ENCODE measurements at places on chromosomes 12 and 14. TPM values are rescaled to one million over a fixed set of nuclear protein-coding genes. Genes with fewer than 3 reads are reported as not detected.
A peak's percentile ranks its signal among the peaks of the same experiment; 100 is the strongest.

The C12orf42 gene
- polyA plus RNA-seq = 31.3 TPM

DNA sequence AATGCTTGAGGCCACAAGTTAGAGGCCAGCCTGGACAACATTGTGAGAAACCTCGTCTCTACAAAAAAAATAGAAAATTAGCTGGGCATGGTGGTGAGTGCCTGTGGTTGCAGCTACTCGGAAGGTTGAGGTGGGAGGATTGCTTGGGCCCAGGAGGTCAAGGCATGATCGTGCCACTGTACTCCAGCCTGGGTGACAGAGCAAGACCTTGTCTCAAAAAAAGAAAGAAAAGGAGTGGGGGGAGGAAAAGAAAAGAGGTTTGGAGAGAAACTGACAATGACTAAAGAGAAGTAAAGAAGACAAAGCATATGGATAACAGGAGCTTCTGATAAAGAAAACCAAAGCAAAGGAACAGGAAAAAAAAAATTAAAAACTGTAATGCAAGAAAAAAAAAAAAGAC is 37.4 kb upstream of the SELPLG start:
- DNase-seq = no peak

DNA sequence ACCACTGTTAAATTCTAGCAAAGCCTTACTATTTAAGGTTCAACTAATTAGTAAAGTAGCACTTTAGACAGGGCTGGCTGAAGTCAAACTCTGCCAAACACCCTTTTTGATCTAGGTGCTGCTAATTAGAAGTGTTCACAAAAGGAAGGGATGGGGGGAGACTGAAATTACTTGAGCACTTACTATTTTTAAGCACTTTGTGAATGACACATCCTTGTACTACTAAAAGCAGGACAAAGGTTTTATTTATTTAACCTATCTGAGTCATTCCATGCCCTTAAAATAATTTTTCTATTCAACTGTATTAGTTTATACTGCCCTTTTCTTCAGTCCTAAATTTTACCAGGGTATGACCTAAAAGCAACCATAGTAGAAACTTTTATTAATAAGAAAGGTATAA is 20.1 kb downstream of the MBIP start:
- no peak for DNase-seq

The GAS2L3 gene
- polyA plus RNA-seq = not detected

DNA sequence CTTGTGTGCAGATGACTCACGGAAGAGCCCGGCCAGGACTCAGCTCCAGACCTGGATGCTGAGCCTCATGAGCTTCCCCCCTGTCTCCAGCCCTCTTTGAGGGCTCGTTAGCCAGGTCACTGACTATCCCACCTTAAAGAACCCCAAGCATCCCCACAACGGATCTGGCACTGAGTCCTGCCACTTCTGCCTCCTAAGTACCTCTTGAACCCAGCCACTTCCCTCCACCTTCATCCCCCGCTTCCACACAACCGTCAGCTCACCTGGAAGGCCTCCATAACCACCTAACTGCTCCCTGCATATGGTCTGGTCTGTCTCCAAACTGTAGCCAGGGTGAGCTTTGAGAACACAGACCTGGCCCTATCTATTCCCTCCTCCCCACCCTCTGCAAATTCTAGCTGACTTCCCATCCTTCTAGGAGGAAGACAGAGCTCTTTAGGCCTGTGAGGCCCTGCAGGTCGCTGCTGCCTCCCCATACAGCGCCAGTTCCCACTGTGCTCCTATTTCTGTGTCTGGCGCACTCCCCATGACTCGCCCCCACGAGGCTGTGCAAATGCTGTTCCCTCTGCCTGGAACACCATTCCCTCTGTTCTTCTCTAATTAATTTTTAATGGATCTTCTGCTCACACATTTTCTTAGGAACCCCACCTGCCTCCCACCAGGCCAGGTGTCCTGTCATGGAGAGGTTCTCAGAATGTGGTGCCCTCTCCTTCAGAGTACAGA is 2.9 kb upstream of the HSP90AA1 start:
- DNase-seq = no peak

DNA sequence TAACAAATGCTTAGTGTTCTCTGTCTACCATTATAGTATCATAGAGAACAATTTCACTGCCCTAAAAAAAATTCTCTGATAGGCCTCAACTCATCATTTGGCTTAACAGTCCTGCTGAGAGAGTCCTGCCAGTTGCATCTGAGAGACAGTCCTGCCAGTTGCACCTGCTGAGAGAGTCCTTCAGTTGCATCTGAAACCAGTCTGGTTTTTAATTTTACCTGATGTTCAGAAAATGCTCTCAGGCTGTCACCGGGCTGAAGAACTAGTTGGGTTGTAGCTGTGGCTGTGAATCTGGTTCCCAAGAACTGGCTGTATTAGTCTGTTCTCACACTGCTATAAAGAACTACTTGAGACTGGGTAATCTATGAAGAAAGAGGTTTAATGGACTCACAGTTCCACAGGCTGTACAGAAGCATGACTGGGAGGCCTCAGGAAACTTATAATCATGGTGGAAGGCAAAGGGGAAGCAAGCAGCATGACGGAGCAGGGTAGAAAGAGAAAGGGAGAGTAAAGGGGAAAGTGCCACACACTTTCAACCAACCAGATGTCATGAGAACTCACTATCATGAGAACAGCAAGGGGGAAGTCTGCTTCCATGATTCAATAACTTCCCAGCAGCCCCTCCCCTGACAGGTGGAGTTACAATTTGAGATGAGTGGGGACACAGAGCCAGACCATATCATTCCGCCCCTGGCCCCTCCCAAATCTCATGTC is 51.6 kb downstream of the PRKCH start:
- DNase-seq = no peak

GRCh38 chr12:115323223-115323905 is 639.4 kb upstream of the TBX3 start:
- DNase-seq = no peak

The CCDC85C gene
- 0.05 TPM for polyA plus RNA-seq

GRCh38 chr14:94770251-94770749 is 387 bp upstream of the GSC start:
- no peak for DNase-seq

DNA sequence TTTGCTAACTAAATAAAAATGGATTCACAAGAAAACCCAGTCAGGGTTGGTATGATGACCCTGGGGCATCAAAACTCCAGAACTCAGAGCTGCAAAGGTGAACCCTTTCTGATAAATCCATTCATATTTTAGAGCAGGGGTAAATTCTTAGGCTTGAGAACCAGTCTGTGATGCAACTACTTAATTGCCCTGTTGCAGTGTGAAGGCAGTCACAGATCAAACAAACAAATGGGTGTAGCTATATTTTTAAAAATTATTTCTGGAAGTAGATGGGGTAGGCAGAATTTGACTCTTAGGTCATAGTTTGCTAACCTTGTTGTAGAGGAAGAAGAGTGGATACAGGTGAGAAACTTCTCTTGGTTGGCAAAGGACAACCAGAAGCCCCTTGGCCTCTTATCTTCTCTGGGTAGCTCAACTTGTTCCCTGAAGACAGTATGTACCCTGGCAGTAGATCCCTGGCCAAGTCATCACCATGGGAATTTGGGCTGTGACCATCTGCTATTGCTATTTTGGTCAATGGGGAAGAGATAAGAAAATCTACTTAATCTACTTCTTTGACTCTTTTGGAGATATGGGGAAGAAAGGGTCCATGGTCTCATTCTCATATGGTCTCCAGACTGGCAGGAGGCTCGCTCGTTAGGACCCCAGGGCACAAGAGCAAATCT is 216.1 kb downstream of the PPM1H start:
- DNase-seq = no peak

The CCDC196 gene
- polyA plus RNA-seq = not detected

DNA sequence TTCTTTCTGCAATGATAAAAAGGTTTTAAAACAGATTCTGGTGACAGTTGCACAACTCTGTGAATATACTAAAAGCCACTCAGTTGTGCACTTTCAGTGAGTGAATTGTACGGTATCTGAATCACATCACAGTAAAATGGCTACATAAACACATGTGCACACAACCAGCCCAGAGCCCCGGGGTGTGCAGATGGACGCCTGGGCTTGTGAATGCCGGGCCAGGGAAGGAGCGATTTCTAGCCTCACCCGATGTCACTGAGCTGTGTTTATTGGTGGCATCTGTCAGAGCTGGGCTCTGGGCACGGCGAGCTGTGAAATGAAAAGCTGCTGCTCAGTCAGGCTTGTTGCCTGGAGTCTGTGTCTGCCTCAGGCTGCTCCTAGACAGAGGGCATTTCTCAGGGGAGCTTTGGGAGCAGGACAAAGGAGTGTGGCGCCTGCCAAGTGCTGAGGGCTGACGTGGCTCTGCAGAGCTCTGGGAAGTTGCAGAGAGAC is 25.9 kb downstream of the RHOF start:
- DNase-seq = no peak

GRCh38 chr14:34059925-34060650 is 109.2 kb upstream of the EGLN3 start:
- peak; percentile 13 for DNase-seq

The OXA1L gene
- polyA plus RNA-seq = 72.1 TPM

DNA sequence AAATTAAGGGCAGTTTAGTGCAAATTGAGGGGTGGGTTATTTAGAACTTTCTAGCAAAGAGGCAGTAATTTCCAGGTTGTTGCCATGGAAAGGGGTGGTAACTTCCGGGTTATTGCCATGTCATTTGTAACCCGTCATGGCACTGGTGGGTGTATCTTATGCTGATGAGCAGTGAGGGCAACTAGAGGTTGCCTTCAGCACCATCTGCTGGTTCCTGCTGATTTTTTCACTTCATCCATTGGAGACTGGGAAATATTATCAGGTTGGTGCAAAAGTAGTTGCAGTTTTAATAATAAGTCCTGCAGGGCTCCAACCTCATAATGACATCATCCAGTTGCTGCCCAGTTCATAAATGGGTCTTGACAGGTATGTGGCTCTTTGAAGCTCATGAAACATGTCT is 24.4 kb upstream of the SERPINA4 start:
- no peak for DNase-seq

The ZDHHC22 gene
- not detected for polyA plus RNA-seq

DNA sequence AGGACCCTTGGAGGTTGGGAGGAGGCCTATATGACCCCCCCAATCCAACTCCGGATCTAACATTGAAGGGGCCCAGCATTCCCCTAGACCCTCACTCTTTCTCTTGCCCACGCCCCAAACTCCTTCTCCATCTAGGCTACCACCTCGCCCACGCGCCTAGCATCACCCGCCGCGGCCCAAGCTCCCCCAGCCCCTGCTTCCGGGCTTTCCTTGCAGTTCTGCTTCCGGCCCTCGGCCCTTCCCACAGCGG is 445 bp downstream of the CERS5 start:
- DNase-seq = no peak

DNA sequence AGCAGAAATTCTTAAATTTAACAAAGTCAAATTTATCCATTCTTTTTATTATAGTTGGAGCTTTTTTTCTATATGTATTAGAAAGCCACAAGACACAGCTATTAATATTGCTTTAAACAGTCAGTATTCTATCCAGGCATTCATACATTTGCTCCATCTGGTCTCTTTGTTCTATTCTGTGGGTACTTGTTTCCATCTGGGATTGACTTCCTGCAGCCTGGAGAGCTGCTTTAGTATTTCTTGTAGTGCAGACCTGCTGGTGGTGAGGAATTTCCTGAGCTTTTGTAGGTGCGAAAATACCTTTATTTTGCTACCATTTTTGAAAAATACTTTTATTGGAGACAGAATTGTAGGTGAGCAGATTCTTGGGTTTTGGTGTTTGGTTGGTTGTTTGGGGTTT is 29.0 kb downstream of the CCDC60 start:
- no peak for DNase-seq

GRCh38 chr14:64722842-64723447 is 18.7 kb downstream of the PLEKHG3 start:
- DNase-seq = no peak

GRCh38 chr12:58893495-58893894 is 26.8 kb downstream of the LRIG3 start:
- DNase-seq = no peak

- DNase-seq = peak; percentile 91
These were observed 6.2 kb downstream of the MAP3K12 start for GRCh38 chr12:53492830-53493609.

The CRIP2 gene
- 15.1 TPM for polyA plus RNA-seq

- DNase-seq = no peak
These were observed 80.0 kb downstream of the ACTN1 start for GRCh38 chr14:68899033-68899603.

The KRT78 gene
- not detected for polyA plus RNA-seq

DNA sequence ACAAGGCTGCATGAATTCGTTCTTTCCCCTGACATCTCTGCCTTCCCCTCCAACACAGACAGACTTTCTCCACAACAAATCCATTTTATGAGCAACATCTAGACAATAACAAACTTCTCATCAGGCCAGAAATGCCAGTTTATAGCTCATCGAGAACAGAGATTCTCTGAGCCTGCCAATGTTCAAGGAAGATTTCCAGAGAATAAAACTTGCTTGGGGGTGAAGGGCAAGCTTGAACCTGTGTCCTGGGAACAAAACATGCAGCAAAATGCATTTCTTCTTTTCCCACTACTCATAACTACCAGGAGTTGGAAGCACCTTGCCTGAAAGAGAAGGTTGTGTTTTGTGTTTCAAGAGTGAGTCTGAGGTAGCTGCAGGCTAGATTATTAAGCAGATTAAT is 6.8 kb downstream of the MAP1LC3B2 start:
- DNase-seq = no peak

GRCh38 chr12:114018669-114019068 is 52.5 kb upstream of the RBM19 start:
- no peak for DNase-seq

DNA sequence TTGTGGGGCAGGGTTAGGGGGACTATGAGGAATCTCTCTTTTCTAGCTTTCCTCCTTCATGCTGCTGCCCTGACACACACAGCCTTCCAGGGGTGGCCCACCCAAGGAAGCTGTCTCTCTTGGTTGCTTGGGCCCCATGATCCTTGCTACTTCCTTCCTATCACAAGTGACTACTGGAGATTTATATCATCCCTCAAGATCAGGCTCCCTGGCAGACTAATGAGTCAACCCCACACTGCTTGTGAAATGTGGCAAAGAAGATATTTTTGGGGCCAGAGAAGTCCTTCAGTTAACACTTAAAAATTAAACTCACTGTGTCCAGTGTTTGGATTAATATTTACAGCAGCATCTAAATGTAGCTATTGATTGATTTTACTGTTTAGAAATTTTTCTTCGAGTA is 1.5 kb downstream of the OR4E1 start:
- no peak for DNase-seq

The CRACR2A gene
- polyA plus RNA-seq = 20.8 TPM

GRCh38 chr12:109767991-109768900 is 54.6 kb downstream of the FAM222A start:
- no peak for DNase-seq

GRCh38 chr12:105992849-105993740 is 145.7 kb downstream of the NUAK1 start:
- no peak for DNase-seq

GRCh38 chr12:15904378-15904920 is 6.7 kb upstream of the DERA start:
- DNase-seq = no peak

The HSPB8 gene
- not detected for polyA plus RNA-seq

DNA sequence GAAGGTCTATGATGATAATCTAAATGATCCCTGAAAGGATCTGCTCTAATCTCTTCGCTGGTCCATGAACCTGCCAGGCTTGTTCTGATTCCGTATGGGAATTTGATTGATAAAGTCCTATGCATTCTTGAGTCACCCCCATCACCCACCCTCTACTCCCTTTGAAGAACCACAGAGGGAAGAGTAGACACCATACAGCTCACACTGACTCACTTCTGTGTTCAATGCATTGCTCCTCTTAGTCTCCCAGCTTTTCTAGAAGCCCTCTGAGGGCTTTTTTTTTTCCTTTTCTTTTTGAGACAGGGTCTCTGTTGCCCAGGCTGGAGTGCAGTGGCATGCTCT is 18.5 kb upstream of the GPRC5A start:
- DNase-seq = no peak

The KRT6A gene
- not detected for polyA plus RNA-seq

Data from naive B cell (primary cell).